ENCODE measurements at places on chromosomes 4 and X.

DNA sequence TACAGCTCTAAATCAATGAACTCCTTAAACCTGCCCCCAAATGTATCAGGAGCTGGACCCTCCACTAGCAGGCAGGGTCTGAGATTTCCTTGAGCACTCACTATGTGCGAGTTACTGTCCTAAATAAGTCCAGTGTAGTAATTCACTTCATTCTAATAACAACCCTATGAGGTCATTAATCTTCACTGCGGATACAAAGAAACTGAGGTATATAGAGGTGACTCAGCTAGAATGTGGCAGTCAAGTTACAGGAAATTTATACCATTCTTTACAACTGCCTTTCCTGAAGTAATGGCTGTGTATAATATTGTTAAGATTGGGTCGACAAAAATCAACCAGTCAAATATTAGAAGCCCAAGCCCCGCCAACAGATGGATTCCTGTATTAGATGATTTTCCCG lies 473.9 kb upstream of the FTHL17 start:
- no peak for DNase-seq

GRCh38 chr4:40053161-40053560 lies 3.5 kb upstream of the N4BP2 start:
- no peak for DNase-seq

DNA sequence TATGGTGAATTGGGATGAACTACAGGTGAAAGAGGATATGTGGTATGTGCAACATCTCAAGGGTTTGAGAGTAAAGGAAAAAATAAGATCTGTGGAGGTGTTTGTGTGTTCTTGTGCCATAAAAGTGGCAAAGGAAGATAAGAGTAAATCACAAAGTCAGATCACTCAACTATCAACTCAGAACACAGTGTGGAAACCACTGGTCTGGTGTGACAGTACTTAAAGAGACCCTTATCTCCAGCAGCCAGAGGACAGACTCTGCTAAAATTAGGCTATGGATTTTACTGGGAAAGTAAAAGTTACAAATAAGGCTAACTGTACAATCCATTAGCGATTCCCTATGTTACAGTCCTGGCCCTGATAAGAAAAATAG lies 54.0 kb upstream of the PRDM8 start:
- DNase-seq, result no peak

GRCh38 chr4:36900446-36900987 lies 344.0 kb upstream of the NWD2 start:
- no peak for DNase-seq
